ENCODE measurements at places on chromosomes 12 and 14.

DNA sequence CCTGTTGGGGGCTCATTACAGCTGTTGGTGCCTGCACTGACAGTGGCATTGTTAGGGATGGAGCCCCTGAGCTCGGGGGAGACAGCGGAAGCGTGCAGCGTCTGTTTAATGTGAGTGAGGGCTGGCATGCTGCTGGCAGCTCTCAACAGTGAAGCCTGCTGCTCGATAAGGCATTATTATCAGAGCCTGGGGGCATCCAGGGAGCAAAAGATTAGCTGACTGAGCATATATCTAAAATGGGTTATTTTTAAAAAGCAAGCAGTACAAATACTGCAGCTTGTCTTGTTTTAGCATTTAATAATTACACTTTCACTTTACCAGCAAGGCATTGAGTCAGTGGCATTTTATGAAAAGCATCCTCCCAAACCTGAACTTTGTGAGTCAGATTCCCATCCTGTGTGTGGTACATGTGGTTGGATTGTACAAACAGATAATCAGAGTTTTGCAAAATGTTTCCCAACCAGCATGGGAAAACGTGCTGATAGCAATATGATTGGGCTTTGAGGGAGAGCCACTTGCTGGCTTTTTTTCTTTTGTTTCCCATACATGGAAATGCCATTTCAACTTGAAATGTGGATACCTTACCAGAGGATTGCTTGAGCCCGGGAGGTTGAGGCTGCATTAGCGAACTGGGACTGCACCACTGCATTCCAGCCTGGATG, 150.8 kb downstream of the PRKCH start:
- no peak for DNase-seq

DNA sequence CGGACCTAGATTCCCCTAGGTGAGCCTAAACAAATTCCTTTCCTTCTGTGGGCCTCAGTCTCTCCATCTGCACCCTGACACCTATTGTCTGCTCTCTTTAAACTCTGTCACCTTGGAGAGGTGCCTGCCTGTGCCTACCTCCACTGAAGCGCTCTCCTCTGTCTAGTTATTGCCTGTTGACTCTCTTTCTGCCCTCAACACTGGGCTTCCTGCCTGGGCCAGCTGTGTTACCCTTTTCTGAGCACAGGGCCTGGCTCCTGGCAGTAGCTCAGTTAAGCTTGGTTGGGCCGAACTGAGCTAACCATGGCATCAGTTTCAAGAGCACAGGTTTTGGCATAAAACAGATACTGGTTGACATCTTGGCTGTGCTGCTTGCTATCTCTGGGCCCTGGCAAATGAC, 43.5 kb downstream of the PRMT8 start:
- DNase-seq: no peak

DNA sequence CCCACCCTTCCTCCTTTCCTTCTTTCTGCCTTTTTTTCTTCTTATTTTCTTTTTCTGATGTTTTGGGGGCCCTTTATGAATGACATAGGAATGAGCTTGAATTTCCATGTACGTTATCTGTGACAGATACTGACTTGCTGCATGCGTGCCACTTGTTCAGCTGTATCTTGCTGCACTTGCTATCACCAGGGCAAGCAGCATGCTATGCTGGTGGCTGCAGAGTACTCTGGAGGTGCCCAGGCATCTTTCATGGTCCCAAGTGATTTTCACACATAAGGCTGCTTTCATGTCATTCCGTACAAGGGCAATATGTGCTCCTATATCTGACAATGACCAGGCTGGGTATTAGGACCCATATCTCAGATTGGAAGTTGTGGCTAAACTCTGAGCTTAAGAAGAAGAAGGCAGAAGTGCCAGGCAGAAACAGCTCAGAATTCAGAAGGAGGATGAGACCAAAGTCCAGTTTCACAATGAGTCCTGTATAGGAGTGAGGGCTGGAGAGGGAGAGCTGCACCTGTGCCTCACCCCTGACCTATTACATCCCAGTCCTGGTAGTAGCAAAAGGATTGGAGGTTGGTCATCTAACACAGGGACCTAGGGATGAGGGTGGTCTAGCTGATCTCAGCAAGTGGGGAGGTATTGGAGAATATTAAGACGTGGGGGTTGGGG, 299.0 kb upstream of the DDHD1 start:
- DNase-seq: no peak

GRCh38 chr14:20503898-20504297, 1.4 kb upstream of the RNASE10 start:
- no peak for DNase-seq

DNA sequence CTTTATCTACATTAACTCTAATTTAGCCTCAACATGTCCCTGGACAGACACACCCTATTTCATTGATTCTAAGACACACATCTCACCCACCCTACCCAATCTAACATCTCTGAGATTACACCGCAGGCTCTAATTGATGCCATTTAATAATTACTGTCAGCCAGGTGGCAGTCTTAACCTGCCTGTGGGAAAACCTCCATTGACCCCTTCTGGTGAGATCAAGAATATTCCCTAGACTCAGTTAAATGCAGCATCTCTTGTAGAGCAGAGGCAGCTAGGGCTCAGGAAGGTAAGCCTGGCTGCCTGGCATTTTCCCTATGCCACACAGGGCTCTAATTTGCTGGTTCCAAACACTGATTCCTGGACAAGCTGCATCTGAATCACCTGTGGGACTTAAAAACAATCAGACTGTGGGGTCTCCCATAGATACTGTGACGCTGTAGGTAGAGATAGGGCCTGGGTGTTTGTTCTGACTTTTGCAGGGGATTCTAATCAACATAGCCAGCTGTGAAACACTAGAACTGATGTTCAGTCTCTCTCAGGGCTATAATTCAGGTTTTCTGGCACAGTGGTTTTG, 14.3 kb downstream of the MCRS1 start:
- no peak for DNase-seq

GRCh38 chr12:29544428-29545101, 47.1 kb upstream of the OVCH1 start:
- no peak for DNase-seq

All from GM12864 (cell line).